ENCODE measurements at places on chromosomes 7 and 10.

GRCh38 chr7:149375234-149376008 is 85.4 kb downstream of the ZNF777 start:
- no peak for DNase-seq

- no peak for DNase-seq
These were observed 151.0 kb downstream of the CHCHD3 start for GRCh38 chr7:132930881-132931280.

DNA sequence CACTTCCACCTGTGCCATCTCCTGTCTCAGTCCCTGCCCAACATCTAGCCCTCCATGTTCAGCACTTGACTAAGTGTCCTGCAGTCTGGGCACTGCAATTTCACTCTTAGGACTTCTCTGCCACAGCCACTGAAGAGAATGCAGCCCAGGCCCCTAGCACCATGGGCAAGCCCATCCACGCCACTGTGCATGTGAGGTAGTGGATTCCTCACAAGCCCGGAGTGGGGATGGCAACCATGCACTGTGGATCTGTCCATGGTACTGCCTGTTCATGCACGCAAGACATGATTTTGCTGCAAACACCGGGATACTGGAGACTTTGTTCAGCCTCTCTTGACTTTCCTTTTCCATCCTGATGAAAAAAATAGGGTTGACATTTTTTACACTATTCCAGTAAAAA is 12.3 kb downstream of the DDC start:
- DNase-seq, result no peak

DNA sequence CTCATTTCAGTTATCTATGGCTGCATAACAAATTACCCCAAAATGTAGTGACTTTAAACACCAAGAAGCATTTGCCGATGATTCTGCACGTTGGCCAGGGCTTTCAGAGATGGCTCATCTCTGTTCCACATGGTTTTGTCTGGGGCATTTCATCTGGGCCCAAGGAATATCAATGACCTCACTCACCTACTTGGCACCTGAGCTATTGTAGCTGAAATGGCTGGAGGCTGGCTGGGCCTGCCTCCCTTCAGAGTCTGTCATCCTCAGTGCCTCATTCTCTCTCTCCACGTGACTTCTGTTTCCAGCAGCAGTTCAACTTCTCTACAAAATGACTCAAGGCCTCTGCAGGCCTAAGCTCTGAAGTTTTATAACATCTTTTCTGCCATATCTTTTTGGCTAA is 119.4 kb upstream of the PRR15 start:
- no peak for DNase-seq

GRCh38 chr7:113799896-113800295 is 118.9 kb downstream of the PPP1R3A start:
- no peak for DNase-seq

GRCh38 chr10:397321-398068 is 262.2 kb downstream of the ZMYND11 start:
- DNase-seq, result no peak

- DNase-seq, result no peak
These were observed 2.9 kb upstream of the ZNF33A start for GRCh38 chr10:38007551-38007950.

GRCh38 chr7:55567571-55567970 is 4.7 kb downstream of the VOPP1 start:
- DNase-seq, result no peak

GRCh38 chr7:51261117-51261835 is 55.3 kb downstream of the COBL start:
- no peak for DNase-seq

DNA sequence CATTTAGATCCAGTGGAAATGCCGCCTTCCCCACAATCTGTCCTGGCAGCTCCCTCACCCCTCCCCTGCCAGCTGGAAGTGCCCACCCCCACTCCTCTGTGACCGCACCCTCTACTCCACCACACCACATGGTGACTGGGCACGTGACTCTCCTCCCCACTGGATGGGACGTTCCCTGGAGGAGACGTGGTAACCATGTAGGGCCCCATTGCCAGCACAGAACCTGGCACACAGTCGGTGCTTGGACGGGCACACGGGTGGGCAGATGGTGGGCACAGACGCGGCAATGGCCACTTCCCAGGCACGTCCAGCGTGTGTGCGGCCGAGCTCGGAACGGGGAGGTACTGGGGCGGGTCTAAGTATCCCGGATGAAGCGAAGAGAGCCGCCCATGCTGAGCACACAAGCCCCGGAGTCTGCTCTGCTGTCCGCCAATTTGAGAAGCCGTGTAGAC is 245.6 kb downstream of the MAD1L1 start:
- DNase-seq, result no peak

- no peak for DNase-seq
These were observed 41.7 kb upstream of the CALD1 start for GRCh38 chr7:134737566-134738345.
